HTR-8/SVneo (cell line): ENCODE measurements at places on chromosomes 6 and 20.

DNA sequence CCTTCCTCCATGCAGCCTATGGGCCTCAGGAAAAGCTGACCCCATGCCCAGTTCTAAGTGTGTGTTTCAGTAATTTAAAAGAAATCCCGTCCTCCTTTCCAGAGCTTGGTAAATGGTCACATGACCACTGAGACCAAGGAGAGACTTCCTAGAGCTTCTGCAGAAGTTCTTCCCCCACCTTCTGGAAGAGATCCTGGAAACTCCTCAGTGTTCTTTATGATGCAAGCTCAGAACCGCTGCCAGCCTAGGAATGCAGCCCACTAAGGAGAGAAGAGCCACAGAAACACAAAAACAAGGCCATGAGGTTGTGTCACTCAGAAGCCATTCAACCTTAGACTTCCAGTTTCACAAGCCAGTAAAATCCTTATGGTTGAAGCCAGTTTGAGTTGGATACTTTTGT lies 348.4 kb downstream of the TPBG start:
- DNase-seq: no peak

DNA sequence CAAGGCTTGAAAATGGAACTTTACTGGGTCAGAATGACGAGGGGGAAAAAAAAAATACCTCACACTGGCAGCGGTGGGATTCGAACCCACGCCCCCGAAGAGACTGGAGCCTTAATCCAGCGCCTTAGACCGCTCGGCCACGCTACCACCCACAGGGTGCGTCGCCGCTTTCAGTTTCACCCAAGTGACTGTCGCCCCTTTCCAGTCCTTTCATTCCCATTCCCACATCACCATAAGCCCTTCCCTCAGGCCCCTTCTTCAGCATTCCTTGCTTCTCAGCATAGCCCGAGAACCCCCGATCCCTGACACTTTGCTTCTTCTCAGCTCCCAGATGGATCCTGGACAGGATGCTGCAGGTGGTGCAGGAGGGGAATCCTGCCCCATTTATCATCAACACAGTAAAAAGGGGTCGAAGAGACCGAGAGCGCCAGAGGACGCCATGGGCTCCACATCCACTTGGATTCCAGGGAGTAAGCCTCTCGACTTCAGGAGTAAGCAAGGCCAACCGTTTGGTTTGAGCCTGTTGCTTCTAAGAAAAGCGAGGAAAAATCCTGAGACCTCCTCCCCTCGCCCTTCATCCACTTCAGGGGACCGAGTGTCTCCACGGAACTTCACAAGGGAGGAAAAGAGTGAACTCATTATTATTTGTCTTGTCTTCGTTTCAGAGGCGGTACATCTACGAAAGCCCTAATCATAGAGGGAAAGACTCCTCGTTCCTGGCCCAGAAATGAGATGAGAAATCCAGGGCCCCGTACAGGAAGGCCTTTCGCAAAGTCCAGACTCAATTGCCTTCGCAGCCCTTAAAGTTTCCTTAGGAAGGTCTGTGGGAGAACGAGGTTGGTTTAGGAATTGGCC lies 20.0 kb upstream of the TRIM27 start:
- no peak for DNase-seq

DNA sequence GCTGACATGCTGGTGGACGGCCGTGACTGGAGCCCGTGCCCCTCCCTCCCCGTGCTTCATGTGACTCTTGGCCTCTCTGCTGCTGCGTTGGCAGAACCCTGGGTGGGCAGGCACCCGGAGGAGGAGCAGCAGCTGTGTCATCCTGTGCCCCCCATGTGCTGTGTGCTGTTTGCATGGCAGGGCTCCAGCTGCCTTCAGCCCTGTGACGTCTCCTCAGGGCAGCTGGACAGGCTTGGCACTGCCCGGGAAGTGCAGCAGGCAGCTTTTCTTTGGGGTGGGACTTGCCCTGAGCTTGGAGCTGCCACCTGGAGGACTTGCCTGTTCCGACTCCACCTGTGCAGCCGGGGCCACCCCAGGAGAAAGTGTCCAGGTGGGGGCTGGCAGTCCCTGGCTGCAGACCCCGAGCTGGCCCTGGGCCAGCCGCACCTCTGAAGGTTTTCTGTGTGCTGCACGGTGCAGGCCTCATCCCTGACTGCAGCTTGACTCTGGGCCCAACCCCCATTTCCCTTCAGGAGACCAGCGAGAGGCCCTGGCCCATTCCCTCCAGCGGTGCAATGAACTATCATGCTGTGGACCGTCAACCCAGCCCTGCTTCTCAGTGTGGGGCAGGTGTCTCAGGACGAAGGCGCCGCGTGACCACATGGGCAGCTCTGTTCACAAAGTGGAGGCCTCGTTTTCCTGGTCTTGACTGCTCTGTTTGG lies 8.1 kb downstream of the NPBWR2 start:
- DNase-seq: no peak

- DNase-seq: no peak
These were observed 72.1 kb upstream of the PMEPA1 start for GRCh38 chr20:57781901-57782300.

- no peak for DNase-seq
These were observed 110.0 kb upstream of the SLC22A23 start for GRCh38 chr6:3566812-3567211.

DNA sequence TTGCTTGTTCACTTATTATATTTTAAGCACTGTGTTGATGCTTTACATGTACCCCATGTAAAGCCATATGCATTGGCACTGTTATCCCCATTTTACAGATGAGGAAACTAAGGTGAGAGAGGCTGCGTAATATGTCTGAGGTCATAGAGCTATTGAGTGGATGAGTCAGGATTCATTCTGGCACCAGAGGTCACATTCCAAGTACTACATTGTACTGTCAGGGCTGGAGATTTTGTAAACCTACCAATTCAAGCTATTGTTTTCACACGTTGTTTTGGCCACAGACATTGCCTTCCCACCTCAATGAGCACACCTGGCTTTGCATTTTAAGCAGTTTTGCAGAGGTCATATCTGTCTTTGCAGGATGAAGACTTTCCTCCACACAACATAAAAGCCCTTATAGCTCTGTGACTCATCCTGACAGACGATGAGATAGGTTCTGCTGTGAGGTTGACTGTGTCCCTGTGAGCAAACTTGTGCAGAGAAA lies 33.2 kb downstream of the ANKS1A start:
- no peak for DNase-seq

GRCh38 chr6:41561416-41561815 lies 15.2 kb downstream of the FOXP4 start:
- DNase-seq: no peak

DNA sequence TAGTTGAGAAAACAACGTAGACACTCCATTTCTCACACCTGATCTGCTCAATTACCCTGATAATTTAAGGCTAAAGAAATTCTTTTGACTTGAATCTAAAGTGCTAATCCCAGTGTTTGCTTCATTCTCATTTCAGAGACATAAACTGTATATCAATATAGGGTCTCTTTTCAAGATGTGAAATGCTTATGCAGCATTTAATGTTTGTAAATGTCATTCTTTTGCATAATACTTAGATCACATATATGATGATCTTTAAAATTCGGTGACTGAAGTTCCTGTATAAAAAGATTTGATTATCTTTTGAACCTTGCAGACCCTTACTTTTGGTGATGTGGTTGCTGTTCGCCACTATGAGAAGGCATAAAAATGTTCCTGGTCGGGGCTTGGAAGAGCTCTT lies 3.9 kb downstream of the FABP7 start:
- no peak for DNase-seq

GRCh38 chr6:1797801-1798200 lies 188.1 kb downstream of the FOXC1 start:
- no peak for DNase-seq

DNA sequence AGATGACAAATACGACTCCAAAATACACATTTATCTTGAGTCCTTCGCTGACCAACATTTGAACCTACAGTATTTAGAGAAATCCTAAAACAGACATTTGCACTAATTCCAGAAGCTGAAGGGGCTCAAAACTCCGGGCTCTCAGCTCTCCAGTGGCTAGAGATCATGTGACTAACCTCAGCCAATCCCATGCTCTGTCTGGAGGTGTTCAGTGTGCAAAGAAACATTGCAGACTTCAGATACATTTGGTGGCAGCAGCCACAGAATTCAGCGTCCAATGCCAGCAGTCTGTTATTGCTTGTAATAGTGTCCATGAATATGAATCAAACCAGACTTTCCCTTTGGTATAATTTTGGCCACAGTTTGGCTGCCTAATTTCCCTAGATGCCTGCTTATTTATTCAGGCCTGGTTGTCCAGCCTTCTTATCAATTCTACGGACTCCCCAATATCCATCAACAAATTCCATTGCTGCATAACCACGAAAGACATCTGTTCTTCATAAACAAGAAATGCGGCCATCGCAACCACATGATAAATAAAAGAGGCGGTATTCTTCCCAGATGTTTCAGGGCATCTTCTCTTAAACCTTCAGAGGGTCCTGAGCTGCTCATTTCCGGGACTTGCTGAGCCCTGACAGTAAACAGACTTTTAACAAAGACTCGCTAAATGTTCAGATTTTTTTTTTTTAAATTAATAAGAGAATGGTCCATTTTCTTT lies 14.5 kb upstream of the CYP24A1 start:
- no peak for DNase-seq

GRCh38 chr20:47929368-47930115 lies 144.3 kb upstream of the SULF2 start:
- peak; percentile 38 for DNase-seq

GRCh38 chr6:116533233-116533957 lies 12.1 kb downstream of the TRAPPC3L start:
- no peak for DNase-seq

DNA sequence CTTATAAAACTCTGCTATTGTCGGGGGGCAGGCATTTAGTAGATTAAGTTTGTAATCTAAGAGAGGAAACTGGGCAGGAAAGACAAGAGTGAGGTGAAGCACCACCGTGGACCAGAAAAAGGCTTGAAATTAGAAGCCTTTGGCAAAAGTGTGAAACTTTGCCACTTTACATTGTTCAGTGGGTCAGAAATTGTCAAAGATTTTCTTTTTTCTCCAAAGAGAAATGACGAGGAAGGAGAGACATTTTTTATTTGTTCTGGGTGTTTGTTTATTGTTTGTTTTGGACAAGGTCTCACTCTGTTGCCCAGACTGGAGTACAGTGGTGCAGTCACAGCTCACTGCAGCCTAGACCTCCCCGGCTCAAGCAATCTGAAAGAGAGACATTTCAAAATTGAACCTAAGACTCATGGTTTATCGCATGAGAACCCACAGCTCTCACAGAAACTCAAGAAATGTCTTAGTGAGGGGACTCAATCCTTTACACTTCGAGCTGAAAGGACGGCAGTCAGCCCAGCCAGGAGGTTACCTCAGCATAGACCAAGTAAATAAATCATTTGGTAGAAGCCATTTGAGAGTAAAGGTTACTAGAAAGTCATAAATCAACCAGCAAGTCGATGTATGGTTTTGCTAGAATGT lies 262.8 kb upstream of the TAB2 start:
- DNase-seq: no peak

- peak; percentile 17 for DNase-seq
These were observed 33.9 kb downstream of the KCNK17 start for GRCh38 chr6:39280247-39280731.

GRCh38 chr6:152948150-152948768 lies 34.6 kb downstream of the FBXO5 start:
- no peak for DNase-seq

DNA sequence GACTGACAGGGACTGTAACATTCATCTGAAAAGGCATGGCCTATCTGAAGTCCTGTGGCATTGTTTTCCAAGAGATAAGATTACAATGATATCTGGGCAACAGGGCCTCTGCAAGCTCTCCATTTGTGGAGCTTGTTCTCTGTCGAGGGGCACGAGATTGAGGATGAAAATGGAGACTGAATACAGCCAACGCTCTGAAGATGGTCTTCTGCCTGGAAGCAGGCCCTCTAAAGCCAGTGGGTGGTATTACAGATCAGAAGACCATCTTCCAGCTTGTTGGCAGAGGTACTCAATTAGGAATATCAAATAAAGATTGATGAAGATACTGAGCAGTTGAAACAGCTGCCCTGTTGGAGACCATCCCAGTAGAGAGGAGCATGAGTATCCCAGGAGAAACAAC lies 288.2 kb downstream of the CENPW start:
- DNase-seq: no peak

GRCh38 chr6:168916576-168917211 lies 337.0 kb downstream of the THBS2 start:
- no peak for DNase-seq

DNA sequence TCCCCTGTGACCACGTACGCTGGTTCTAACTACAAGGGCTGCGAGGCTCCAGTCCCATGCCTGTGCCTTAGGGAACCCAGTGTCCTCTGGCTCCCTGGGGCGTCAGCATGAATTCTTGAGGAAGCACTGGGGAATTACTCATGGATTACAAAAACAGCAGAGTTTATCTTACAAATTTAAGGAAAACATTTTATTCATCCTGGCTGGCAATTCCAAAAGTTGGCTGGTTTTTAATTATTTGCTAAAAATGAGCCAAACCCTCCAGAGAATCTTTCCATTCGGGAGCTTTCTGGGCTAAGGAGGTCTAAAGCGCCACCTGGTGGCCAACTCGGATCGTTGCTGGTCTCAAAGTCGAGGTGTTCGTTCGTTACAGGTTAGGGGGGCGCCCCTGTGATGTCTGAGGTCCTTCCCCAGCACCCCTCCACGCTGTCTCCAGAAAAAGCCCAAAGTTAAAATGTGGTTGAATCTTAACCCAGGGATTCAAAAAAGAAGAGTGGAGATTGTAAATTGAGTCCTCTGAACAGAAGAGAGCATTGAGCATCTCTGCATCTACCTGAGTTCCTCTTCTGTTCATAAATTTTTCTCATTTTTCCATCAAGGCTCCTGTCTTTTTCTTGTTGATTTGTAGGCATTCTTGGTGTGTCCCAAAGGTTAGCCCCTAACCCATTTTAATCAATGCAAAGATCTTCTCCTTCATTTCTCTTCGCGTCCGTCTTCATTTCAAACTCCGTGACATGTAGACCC lies 99.4 kb downstream of the BFSP1 start:
- DNase-seq: peak; percentile 60

- DNase-seq: no peak
These were observed 63.5 kb downstream of the LYRM2 start for GRCh38 chr6:89574910-89575561.

- no peak for DNase-seq
These were observed 73.2 kb downstream of the BCKDHB start for GRCh38 chr6:80179695-80180094.

DNA sequence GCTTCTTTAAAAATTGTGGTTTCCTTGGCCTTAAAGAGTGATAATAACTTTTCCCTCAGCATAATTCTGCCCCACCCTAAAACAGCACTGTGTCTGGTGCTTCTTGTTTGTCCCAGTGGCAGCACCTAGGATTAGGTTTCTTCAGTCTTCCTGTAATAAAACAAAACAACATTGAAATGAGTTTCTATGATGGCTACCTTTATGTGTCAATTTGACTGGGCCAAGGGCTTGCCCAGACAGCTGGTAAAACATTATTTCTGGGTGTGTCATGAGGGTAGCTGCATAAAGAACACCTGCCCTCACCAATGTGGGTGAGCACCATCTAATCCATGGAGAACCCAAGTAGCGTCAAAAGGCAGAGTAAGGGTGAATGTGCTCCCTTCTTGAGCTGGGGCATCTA lies 117.8 kb downstream of the QRSL1 start:
- no peak for DNase-seq
